ENCODE measurements at places on chromosomes 13 and 19. TPM values are rescaled to one million over a fixed set of nuclear protein-coding genes. Genes with fewer than 3 reads are reported as not detected.

GRCh38 chr19:10105509-10106099 is 558 bp upstream of the PPAN start:
- peak; percentile 90 for DNase-seq

The C13orf46 gene
- 0.61 TPM for total RNA-seq

GRCh38 chr19:44051650-44052402 is at the start of gene ZNF223:
TSS of gene ZNF223 (plus strand) at chr19:44052036. CDS start at chr19:44055177, 3,141 bp downstream.
- DNase-seq, result peak; percentile 63

- DNase-seq, result no peak
These were observed 27.2 kb upstream of the SEMA6B start for GRCh38 chr19:4586691-4587090.

DNA sequence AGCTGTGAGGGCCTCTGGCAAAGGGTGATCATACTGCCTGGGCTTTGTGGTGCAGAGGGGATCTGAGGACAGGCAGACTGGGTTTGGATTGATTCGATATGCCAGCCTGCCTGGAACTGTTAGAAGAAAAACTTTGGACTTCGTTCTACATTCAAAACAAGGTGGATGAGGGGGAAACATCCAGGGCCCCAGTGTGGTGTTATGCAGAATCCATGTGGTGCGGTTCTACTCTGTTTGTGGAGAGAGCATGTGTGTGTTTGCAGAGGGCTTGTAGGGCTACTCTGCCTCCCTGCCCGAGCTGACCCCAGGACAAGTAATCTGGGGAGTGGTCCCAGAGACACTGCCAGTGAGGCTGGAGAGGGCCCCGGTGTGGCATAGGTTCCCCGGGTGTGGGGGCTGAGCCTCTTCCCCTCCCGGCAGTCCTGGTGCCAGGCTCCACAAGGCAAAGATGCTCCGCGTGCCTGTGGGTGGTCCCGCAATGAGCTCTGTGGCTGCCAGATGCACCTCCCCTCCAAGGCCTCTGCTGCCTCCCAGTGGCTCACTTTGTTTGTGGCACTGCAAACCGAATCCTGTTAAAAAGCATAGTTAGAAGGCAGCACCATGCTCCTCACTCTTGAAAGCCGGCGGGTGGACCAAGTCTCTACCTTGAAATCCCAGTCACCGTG is 22.3 kb upstream of the TFDP1 start:
- peak; percentile 80 for DNase-seq

DNA sequence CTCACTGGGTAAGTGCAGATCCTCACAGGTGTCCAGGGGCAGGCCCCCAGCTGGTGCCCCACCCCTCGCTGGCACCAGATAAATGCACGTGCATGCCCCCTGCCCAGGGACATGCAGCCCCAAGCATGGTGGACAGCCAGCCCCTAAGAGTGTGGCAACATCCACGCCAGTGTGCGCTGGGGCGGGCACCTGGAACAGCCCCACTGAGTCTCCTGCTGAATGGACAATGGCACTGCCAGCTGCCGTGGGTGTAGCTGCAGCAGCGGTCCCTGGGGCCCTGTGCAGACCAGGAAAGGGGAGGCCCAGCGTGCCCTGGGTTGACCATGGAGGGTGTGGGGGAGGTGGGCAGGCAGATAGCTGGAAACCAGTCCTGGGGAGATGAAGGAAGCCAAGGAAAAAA is 538.7 kb upstream of the SGCG start:
- DNase-seq, result no peak

- DNase-seq, result peak; percentile 72
These were observed 9.3 kb downstream of the ZNF787 start for GRCh38 chr19:56111601-56112312.

DNA sequence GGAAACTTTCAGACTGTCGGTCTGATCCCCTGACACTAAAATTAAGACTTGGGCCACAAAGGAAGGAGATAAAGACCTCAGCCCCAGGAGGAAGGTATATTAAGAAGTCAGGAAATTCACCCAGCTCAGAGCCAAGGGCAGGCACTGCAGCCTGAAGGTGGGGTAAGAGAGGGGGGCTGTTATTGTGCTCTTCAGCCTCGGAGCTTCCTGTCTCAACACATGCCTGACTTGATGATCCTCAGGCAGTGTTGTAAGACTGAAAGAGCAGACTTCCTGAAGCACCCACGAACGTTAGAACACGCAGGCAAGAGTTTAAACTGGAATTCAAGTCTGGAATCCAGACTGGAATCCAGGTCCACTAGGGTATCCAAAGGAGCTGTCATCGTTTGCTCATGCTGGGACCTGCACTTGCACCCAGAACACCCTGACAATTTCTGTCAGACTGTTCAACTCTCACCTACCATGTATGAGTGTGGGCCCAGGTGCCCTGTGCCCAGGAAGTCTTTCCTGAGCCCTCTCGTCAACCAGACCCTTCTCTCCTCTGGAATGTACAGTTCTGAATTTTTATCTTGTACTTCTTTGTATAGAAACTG is 10.7 kb upstream of the FLT1 start:
- DNase-seq, result no peak

The KIR2DL3 gene
- 0.12 TPM for total RNA-seq

The PEAK3 gene
- not detected for total RNA-seq

DNA sequence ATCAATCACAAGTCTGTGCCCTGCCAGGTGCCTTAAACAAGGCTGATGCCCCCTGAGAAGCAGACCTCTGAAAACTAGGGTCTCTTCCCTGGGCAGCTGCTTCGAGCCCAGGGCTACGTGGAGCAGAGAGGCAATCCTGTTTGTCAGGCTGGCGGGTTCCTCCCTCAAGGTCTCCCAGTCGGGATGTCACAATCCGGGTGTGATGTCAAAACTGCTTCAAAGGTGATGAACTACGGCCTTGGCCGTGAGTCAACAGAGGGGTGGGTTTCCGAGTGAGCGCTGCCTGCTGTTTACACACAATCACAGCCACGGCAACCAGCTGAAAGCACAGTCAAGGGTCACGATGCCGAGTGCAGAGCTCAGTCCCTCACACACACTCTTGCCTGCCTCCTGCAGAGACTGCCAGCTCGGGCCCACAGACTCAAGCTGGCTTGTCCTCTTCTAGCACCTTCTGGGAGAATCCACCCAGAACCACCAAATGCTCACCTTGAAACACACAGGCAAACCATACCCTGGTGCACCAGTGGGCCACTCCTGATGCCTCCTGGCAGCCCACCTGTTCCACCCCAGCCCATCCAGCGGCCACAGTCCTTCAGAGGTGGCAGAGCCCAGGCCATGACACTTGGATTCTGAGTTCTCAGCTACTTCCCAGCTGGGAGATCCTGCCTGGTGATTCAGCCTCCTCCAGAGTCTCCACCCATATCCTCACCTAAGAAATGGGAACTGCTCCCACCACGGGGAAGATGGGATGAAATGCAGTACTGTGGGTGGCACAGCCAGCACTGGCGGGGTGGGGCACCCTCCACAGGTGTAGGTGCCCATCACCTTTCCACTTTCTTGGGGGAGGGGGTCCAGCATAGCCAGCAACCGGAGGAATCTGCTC is 6.8 kb downstream of the ELL start:
- DNase-seq, result no peak

GRCh38 chr13:40275155-40275554 is 391.3 kb downstream of the FOXO1 start:
- no peak for DNase-seq

- no peak for DNase-seq
These were observed 282.8 kb upstream of the EDNRB start for GRCh38 chr13:78201411-78201810.

DNA sequence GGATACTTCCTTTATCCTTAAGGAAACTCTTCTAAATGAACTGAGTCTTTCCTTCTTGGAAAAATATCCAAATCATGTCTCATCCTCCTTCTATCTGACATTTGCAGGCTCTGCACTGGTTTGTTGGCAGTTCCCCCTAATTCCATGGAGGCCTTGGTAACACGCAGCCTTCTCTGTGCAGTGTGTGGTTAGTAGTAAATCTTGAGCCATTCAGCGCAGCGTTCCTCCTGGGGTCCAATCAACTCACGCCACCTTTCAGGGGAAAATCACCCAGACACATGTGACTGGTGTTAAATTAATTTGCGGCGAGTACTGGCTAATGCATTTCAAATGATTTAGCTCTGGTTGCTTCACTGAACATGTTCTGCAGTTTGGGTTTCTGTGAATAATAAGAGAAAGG is 21.0 kb upstream of the CBY2 start:
- no peak for DNase-seq

The DACH1 gene
- not detected for total RNA-seq
